ENCODE measurements at places on chromosomes 11 and 22.

DNA sequence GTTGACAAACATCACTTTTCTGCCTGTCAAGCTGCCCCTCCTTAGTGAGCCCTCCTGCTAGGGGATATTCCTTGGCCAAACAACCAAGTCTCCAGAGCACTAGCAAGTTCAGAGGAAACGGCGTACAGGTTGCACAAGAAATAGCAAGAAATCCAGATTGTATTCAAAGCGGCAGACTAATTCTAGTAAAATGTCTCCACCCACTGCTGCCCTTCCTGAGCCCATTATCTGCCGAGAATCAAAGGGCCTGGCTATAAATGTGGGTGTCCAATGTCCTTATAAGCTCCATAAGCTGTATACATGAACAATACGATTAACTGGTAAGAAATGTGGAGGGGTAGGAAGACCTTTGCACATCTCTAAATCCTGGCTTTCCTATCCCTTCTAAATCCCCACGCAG, 44.0 kb upstream of the AKIP1 start:
- no peak for DNase-seq

DNA sequence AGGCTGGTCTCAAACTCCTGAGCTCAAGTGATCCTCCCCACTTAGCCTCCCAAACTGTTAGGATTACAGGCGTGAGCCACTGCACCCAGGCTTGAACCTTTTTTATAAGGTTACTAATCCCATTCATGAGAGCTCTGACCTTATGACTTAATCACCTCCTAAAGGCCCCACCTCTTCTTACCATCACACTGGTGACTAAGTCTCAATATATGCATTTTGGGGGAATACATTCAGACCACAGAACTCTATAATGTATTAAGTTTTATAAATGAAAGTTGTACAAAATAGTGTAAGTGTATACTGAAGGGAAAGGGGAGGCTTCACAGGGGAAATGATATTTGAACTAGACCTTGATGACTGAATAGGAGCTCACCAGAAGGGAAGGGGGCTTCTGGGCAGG, 28.4 kb upstream of the RBFOX2 start:
- DNase-seq: no peak

- no peak for DNase-seq
These were observed 325.8 kb downstream of the FAT3 start for GRCh38 chr11:92550411-92550810.

- DNase-seq: no peak
These were observed 129.8 kb upstream of the KIRREL3 start for GRCh38 chr11:127130321-127130720.

- no peak for DNase-seq
These were observed 4.4 kb downstream of the TOLLIP start for GRCh38 chr11:1305063-1305495.

DNA sequence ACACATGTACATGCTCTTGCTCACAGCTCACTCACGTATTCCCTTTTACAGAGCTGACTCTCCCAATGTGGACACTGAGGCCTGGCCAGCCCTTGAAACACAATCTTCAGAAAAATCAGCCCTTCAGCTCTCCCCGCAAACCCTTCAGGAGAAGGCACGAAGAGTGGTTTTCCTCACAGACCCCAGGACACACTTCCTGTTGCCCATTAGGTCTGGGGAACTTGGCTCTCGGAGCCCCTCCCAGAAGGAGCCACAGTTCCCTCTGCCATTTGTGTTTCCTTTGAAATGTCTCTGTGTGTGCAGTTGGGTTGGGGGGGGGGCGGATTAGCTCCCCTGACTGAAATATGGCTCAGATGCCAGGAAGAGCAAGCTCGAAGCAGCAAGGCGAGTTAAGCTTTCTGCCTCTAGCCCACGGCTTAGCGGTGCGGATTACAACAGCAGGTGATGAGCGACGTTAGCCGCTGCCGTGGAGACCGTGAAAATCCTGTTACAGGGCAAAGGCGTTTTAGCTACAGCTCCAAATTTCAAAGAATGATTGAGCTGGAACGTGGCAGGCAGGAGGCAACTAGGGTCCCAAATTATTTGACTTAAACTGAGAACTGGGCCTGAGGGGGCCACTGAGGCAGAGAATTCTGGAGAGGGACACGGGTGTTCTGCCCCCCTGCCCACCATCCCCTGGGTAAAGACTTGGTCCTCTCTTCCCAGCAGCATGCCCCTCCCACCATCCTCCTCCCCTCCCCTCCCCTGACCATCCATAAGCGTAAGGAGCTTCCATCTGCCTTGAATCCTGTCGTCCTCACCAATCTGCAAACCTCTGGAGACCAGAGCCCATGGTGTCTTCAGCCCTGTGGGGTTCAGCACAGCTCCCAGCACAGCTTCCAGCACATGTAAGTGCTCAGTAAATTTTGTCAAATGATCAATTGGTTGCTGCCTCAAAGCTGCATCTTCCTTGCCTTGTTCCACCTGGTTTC, 598.6 kb downstream of the BUD13 start:
- DNase-seq: no peak

DNA sequence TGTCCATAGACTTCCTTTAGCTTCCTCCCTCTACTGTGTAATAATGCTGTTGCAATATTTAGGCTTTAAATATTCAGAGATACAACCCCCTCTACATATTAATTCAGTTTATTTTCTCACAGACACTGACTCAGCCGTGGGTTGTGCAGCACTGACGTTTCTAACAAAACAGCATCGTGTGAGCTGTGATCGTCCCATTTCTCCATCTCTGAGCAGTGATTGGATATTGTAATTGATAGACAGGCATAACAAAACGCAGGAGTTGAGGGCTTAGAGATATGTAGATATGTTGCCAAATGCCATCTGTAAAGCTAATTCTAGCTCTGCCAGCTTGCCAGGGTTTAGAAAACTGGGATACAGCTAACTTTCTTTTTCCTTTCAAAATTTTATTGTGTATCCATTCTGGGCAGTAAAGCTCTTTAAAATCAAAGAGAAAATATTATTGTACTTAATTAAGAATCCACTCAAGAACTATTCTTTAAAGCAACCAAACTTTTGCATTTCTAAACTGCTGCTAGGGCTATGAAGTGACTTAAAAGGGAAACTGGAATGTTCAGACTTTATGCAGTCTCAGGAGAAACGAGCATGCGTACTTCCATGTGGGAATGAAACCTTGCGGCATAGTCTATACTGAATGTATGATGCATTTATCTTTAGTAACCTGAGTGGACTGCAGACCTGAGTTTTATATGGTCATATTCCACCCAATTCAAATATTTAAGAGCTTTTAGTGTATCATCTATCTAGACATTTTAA, 22.7 kb downstream of the BTBD10 start:
- no peak for DNase-seq

DNA sequence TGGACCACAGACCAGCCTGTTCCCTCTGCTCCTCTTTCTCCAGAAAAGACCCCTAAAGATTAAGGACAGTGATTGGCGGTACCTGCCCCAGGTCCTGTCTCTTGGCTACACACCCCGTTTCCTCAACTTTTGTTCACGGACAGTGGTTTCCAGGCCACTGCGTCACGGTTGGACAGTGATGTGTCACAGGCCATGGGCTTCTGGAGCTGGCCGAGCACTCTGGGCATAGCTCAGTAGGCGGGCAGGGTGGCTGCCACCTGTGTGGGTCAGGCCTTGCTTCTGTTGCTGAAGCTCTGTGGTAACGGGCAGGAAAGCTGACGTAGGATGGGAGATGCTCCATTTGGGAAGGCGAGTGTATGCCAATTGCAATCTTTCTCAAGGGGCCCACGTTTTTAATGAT, 13.6 kb downstream of the TUB start:
- no peak for DNase-seq

- DNase-seq: no peak
These were observed 331.9 kb downstream of the CNTN5 start for GRCh38 chr11:99352642-99353041.

DNA sequence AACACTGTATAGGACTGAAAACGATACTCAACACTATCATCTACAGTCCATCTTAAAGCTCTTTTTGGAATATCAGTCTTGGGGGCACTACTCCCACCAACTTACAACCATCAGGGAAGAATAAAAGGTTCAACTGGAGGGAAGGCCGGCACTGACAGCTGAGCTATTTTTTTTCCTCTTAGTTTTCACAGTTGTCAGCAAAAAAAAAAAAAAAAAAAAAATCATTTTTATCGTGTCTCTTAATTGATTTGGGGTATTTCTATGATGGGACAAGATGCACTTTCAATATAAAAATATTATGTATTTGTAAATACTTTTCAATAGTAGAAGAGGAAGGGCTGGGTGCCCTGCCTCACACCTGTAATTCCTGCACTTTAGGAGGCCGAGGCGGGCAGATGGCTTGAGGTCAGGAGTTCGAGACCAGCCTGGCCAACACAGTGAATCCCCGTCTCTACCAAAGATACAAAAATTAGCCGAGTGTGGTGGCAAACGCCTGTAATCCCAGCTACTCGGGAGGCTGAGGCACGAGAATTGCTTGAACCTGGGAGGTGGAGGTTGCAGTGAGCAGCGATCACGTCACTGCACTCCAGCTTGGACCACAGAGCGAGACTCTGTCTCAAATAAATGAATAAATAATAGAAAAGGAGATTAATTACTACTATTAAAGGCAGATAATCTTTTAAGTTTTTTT, 1.5 kb downstream of the KIF18A start:
- no peak for DNase-seq

DNA sequence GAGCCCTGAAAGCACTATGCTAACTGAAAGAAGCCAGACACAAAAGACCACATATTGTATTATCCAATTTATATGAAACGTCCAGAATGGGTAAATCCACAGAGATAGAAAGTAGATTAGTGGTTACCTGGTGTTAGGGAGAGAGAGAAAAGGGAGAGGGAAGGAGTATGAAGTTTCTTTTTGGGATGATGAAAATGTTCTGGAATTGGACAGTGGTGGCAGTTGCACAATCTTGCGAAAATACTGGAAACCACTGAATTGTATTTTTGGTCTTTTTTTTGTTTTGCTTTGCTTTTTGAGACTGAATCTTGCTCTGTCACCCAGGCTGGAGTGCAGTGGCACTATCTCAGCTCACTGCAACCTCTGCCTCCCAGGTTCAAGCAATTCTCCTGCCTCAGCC, 63.5 kb downstream of the MRTFA start:
- DNase-seq: no peak

DNA sequence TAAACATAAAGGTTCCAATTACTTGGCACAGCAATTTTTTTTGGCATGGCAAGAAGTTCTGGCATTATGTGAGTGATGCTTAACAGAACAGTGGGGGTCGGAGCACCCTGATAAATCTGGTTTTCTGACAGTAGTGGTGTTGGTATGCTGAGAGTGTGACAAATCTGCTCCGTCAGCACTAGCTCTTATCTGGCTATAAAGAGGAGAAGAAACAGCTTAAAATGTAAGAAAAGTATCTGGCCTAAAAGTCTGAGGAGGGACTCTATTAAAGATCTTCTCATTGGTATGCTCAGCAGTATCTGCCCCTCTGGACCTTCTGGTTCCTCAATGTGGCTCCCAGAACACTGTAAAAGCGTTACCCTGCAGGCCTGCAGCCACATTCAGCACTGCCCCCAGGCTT, 137.4 kb downstream of the PLEKHA7 start:
- no peak for DNase-seq

DNA sequence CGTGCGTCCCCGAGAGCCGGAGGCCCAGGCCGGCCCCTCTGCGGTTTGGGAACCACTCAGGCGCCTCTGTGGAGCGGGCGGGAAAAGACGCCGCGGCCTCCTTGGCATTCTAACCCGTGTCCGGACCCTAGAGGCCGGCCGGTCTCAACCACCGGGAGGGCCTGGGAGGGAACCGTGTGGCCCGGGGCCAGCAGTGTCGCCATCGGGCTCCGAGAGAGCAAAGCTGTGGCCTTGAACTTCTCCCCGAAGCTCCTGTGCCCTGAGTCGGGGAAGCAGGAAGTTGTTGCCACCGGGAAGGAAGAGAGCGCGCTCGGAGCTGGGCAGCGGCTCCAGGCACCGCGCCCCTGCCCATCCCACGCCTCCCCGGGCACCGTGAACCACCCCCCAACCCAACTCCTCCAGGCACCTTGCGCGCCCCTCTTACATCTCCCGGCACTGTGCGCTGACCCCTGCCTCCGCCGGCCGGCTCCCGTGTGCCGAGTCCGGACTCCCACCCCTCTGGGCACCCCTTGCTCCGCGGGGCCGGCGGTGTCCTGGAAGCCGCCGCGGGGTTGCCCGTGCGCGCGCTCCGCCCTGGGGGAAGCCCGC, 80.0 kb upstream of the PPARA start:
- DNase-seq: no peak

- peak; percentile 41 for DNase-seq
These were observed 23.5 kb upstream of the TH start for GRCh38 chr11:2194877-2195755.

GRCh38 chr11:65551572-65552387, 6.4 kb downstream of the LTBP3 start:
- peak; percentile 73 for DNase-seq

DNA sequence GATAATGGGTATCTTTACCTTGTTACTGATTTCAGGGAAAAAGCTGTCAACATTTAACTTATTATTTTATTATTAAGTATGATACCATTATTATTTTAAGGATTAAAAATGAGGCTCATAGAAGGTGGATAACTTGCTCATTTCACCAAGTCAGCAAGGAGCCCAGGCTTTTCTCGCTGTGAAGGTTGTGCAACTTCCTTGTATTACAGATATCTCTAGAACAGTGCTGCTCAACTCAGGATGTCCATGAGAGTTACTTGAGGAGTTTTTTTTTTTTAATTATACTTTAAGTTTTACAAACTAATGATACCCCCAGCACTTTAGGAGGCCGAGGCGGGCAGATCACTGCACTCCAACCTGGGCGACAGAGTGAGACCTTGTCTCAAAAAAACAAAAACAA, 98.2 kb downstream of the INSC start:
- DNase-seq: no peak

- no peak for DNase-seq
These were observed 60.6 kb downstream of the DGCR2 start for GRCh38 chr22:19061471-19062138.

GRCh38 chr11:134841972-134842371, 429.9 kb upstream of the B3GAT1 start:
- DNase-seq: no peak

DNA sequence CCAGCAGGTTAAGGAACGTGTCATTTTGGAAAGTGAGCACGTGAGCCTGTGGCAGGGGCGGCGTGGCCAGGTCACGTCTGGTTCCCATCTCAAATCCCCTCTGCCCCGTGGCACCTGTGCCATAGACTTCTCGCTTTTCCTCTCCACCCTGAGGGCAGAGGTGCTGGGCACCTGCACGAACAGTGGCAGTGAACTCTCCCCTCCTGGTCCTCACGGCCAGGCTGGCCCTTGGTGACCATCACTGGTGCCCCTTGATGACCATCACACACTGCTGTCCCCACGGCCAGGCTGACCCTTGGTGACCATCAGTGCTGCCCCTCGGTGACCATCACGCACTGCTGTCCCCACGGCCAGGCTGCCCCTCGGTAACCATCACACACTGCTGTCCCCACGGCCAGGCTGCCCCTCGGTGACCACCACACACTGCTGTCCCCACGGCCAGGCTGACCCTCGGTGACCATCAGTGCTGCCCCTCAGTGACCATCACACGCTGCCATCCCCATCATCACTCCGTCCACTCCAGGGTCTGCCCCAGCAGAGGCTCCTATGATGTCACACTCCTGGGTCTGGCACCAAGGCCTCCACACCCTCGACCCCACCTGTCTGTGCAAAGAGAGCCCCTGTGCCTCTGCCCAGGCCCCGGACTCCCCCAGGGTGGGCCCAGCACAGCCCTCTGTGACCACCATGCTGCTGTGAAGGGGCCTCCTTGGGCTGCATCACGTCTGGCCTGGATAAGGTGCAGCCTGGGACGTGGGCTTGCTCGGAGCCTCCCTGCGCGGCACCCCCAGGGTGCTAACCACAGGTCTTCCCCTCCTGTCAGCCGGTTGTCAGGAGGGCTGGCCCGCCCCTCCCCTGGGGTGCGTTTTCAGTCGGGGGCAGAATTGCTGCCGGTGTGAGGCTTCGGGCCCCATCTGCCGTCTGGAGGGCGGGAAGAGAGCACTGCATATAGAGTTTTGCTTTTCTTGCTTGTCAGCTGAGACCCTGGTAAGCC, 738.6 kb downstream of the BRD1 start:
- no peak for DNase-seq
